Hematopoietic multipotent progenitor cell treated with erythropoietin and hydrocortisone succinate and interleukin-3 and kit ligand, for 8 days (in vitro differentiated cells): ENCODE measurements at places on chromosomes 3 and 15.
A peak's percentile ranks its signal among the peaks of the same experiment; 100 is the strongest.

DNA sequence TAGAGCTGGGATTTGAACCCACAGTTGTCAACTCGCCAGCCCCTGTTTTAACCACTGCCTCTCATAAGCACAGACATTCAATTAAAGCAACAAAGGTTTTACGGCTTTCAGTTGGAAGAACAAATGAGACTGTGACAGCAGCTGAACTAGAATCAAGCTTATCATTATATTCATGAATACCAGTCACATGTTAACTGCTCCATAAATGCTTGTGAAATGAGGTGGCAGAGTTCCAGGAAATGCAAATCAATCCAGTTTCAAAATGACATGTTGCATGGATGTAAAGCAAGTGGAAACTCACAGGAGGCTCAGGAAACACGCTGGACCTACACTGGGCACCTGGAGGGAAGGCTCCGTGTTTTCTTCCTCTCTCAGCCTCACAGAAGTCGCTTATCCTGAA, 3.9 kb downstream of the GP5 start:
- DNase-seq = no peak

DNA sequence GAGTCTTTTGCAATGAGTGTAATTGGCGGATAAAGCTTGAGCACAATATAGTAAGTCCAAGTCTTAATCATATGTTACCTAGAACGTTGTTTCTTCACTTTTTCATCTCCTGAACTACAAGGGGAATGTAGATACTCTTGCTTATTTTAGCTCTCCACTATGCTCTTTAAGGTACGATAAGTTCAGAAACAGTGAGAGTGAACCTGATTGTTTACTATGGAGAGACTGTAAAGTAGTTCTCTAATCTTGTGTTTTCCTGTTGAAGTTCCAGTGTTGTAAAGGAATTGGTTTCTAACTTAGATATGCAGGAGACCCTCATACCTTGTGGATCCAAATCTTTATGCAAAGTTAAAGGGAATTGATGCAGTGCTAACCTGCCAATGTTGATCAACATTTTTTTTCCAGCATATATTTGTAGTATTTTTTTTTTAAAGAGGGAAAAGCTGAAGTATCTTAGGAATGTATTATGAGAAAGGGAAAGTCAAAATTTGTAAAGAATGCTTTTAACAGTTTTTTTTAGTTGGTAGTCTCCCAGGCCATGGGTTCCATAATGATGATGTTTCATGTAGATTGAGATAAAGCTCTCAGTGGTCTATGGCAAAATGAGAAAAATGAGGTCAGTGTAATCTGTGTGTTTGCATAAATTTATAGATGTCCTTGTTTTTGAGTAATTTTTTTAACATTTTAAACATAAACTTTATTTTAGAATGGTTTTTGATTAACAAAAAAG, 14.9 kb downstream of the ATP11B start:
- DNase-seq = no peak

- no peak for DNase-seq
Observed at GRCh38 chr3:37494216-37494615, 319.8 kb upstream of the LRRFIP2 start.

DNA sequence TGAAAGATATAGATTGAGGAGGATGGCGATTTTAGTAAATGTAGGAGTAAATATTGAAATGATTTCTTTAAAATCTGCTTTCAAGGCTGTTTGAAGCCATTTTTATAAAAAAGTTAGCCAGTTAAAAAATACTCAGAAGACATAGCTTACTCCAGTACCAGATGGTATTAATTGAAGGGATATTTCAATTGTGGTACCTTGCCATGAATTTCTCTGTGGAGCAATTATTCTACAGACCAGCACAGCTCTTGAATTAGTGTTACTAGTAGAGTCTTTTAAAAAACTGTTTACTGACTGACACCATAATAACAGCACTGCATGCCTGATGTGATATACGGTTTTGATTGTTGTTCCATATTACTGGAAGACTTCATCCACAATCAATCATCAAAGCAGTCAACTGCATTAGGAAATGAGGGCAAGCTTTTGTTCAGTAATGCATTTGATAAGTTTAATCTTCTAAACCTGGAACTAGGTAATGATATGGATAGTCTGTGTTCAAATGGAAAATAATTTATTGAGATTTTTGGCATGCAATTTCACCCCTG, 106.4 kb downstream of the MFSD1 start:
- DNase-seq = no peak

GRCh38 chr3:150763841-150764483, 993 bp upstream of the SIAH2 start:
- DNase-seq = no peak

GRCh38 chr15:66841953-66842681, 140.1 kb downstream of the SMAD6 start:
- peak; percentile 34 for DNase-seq

GRCh38 chr3:141249041-141249440, 17.4 kb downstream of the PXYLP1 start:
- no peak for DNase-seq

DNA sequence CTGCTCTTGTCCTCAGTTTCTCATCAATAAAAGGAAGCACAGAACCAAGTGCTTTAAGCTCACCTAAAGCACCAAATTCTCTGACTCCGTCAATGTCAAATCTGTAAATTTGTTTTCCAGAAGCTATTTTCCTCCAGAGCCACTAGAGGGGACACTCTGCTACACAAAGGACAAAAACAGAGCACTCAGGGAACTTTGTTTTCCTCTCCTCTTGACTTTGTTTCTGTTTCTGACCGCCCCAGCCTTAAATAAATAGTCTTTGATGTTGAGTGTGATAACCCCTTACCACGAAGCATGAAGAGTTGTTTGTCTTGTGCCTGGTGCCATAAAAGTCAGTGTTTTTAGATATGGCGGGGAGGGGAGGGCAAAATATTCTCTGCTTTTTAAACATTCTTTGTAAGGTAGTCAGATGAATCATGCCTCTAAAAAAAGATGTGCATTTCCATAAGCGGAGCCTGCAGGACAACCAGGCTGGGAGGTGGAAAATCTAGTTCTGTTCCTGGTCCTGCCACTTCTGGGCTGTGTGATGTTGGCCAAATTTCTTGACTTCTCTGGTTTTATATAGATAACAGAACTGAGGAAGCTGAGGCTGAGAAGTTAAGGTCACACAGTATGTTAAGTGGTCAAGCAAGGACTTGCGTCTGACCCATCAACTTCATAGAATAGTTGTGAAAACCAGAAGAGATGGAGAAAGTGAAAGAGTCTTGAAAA, 7.3 kb upstream of the ZBTB38 start:
- peak; percentile 83 for DNase-seq

- DNase-seq = no peak
Observed at GRCh38 chr3:99683465-99683864, 45.1 kb downstream of the COL8A1 start.

DNA sequence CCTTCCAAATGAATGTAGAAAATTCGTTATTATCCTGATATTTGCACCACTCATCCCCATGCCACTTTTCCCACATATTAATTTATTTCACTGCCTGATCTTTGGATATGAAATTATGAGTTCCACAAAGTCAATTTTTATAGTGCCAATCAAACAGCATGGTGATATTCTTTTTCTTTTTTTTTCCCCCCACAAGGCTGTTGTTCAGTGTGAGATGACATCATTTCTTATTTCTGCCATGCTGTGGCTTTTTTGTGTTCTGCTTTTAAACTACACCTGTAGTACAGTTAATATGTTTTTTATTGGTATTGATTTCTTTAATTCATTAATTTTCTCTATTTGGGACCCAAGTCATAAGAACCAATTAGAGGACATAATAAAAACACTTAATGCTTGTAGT, 14.6 kb downstream of the MYNN start:
- DNase-seq = no peak

DNA sequence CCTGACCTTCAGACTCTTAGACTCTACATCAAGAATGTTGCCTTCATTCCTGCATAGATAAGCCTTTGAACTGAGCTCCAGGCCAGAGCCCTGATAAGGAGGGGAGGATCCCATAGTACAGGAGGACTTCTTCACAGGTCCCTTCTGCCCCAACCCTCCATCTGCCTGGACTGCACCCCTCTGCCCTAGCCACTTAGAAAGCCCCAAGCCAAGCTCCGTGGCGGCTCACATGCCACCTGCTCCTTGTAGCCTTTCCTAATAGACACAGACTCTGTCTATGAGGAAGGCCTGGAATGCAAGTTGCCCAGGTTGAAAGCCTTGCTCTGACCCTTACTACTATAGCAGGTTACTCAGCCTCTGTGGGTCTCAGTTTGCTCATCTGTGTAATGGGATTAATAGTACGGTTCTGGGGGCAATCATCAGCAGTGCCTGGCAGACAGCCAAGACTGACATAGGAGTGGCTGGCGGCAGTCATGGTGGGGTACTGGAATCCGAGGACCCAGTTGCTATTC, 11.6 kb downstream of the PCSK6 start:
- DNase-seq = peak; percentile 63

GRCh38 chr3:123547881-123548519, 36.9 kb downstream of the HACD2 start:
- no peak for DNase-seq

DNA sequence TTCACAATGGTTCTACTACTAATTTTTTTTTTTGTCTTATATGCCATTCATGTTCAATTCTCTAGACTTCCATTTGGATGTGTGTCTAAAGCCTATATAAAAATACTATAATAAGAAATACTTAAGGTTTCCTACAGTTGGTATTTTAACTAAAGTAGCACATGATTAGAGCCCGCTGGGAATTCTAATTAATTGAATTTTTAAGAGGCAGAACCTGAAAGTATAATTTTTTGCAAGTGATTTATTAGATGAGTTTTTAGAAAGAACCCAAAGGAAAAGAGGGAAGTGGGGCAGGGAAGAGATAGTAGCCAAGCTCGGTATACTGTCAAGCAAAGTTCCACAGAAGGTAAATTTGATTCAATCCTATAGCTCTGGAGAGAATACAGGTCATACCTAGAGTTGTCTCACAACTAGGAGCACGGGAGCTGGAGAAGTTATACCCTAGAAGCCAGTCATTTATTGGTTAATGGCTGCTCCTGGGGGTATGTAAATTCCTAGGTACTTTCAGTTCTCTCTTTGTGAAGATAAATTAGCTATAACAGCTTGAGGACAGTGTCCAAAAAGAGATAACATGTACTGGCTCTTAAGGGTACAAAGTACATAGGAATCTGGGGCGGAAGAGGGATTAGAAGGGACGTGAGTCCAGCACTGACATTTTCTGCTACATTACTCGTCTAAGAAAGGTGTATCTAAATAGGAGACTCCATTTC, 225.6 kb downstream of the CNTN6 start:
- no peak for DNase-seq

DNA sequence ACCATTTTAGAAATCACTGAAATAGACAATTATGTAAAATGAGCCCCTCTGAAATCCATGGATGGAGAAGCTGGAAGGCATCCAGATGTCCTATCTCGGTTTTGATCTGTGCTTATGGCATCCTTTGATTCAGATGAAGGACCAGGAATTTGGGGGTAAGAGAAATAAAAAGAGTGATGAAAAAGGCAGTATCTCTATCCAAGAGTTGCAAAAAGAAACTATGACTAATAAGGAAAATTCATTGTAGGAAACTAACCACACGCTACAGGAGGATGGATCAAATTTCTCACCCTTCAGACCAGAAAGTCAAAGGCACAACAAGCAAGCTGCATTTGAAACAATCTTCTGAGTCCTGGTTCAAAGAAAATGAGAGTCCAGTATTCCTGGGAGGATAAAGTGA, 34.8 kb downstream of the SRGAP3 start:
- no peak for DNase-seq

GRCh38 chr3:40287248-40287647, 22.3 kb upstream of the EIF1B start:
- no peak for DNase-seq

DNA sequence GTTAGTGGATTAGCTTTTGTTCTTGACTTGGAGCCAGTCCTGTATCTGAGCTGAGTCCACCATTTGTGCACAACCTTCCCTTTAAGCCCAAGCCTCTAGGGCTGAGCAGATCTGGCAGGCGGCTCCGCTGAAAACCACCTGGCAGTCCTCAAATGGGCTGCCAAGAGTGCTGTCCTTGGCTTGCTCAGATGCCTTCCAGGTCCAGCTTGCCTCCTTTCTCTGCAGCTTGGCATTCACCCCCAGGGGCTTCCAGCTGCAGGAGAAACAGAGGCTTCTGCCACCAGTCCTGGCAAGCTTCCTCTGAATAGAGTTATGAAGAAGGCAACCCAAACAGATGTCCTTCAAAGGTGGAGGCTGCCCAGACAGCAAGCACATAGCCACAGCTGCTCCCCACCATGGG, 96.7 kb downstream of the LRTM1 start:
- no peak for DNase-seq

DNA sequence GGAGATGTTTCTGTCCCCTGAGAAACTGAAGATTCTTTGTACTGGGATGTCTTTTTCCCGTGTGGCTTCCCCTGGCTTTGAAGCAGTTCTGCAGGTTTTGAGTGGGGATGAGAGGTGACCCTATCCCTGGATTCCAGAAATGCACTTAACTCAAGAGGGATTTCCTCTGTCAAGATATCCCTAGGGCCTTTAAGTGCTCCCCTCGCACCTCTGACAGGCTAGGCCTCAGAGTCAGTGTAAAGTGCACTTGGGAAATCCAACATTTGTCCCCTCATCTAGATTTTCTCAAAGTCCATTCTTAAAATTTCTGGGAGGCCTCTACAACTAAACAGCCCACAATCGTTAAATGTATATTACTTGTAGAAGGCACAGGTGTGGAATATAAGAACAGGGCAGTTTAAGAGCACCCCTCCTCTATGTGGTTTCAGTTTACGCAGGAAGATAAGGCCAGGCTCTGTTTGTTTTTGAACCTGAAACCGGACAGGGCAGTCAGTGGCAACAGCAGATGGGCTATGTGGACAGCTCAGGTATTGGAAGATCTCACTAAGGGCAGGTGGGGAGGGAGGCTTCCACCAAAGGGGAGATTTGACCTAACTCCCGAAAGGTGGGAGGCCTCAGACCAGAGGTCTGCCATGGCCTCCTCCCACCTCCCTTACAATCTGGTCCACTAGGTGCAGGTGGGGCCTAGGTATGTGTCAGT, 4.8 kb downstream of the C3orf52 start:
- DNase-seq = no peak

GRCh38 chr15:72982714-72983113, 69.5 kb upstream of the NEO1 start:
- DNase-seq = no peak

DNA sequence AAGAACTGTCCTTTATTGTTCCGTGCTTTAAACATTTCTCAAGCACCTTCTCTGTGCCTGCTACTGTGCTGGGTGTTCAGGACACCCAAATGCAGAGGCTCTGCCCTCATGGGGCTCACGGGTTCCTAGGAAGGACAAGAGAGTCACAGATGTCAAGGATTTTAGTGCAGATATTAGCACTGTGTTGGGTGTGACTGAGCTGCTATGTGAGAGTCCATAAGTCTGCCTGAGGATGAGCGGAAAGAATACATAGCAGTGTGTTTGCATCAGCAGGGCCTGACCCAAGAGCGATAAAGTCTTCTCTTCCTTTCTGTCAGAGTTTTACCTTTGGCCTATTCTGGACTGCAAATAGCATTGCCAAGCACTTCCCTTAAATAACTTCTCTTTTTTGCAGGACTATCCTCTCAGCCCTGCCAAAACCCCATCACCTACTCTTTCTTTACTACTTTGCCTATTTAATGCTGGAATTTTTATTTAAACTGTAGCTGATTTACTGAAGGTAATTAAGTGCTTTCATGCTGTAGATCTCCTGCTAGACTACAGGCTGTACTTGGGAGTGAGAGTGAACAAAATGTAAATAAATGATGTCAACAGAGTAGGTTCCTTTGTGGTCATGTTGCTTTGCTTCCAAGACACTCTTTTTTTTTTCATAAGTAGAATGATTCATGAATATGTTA, 459.4 kb upstream of the TPRG1 start:
- DNase-seq = peak; percentile 4
